ENCODE measurements at places on chromosomes 6 and 20.

DNA sequence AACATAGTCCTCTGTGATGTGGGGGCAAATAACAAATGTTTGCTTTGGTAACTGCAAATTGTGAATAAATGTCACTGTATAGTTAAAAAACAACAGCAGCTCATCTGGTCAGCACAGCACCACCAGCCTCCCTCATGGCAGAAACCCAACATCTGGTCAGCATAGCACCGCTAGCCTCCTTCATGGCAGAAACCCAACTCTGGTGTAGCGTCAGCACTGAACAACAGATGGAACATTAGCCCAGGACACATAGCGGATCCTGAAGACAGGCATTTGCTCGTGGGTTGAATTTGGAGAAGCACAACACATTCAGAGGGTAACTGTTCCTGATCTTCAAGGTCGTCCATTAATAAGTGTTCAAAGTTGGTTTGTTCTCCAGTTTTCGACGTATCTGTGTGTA lies 265.9 kb downstream of the DLL1 start:
- no peak for DNase-seq

- no peak for DNase-seq
Measured at GRCh38 chr6:149860834-149861602, 3.1 kb downstream of the LRP11 start.

GRCh38 chr6:89952686-89953085 lies 58.4 kb downstream of the GJA10 start:
- DNase-seq: peak; percentile 62

GRCh38 chr6:15452182-15452941 lies 206.5 kb downstream of the JARID2 start:
- no peak for DNase-seq

GRCh38 chr6:149840345-149841075 lies 23.6 kb downstream of the LRP11 start:
- peak; percentile 19 for DNase-seq

GRCh38 chr6:169983651-169984050 lies 232.2 kb downstream of the ERMARD start:
- no peak for DNase-seq

DNA sequence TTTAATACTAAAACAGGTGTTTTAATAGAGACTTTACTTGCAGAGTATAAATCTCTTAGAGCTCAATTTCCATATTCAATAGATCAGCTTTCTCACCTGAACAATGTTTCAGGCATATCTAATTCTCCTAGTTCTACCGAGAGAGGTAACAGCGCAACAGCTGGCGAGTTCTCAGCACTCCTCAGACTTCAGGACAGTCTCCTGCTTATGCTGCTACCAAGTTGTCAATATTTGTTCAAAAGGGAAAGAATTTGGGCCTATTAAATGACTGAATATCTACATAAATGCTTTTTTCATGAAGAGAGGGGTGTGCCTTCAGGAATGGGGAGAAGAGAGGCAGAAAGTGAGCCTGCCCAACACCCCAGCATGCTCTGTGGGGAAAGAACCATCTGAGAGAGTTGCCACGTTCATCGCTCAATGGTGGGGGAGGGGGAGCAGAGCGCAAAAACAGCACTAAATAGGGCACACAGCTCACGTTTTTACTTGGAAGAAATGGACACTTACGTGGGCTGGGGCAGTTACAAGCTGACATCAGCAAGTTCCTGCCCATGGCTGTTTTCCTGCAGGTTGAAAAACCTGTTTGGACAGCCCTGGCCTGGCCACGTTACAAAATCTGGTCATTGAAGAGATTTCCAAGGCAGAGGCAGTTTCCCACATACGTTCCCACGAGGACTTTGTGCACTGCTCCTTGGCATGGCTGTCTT lies 38.0 kb downstream of the EZR start:
- no peak for DNase-seq

- no peak for DNase-seq
Measured at GRCh38 chr20:17568972-17569521, 828 bp upstream of the DSTN start.

- no peak for DNase-seq
Measured at GRCh38 chr6:4162370-4162769, 27.0 kb upstream of the ECI2 start.
